Femur (tissue), 1 donor: ENCODE measurements at places on chromosomes 2 and 18.

- DNase-seq, result no peak
Observed at GRCh38 chr2:33588232-33588631, 10.9 kb downstream of the FAM98A start.

GRCh38 chr2:236861196-236861875, 224.4 kb upstream of the COPS8 start:
- DNase-seq, result peak; percentile 2

DNA sequence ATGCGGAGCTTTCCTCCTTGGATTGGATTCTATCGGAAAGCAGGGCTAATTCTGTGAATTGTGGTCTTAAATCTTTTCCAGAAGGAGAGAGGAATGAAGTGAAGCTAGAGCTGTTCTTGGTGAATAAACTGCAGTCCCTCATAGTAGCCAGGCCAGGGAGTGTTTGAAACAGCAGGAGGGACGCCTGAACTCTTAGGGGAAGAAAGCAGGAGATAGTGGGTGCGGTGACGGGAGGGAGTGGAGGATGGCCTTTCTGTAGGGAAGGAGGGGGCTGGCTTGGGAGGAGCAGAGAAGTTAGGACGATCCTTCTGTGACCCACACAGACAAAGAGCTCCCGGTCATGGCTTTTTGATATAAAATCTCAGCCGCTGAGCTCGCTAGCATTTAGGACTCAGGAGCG, 47.5 kb upstream of the KCNF1 start:
- DNase-seq, result no peak

GRCh38 chr18:46891742-46892214, 25.5 kb downstream of the PIAS2 start:
- DNase-seq, result no peak

DNA sequence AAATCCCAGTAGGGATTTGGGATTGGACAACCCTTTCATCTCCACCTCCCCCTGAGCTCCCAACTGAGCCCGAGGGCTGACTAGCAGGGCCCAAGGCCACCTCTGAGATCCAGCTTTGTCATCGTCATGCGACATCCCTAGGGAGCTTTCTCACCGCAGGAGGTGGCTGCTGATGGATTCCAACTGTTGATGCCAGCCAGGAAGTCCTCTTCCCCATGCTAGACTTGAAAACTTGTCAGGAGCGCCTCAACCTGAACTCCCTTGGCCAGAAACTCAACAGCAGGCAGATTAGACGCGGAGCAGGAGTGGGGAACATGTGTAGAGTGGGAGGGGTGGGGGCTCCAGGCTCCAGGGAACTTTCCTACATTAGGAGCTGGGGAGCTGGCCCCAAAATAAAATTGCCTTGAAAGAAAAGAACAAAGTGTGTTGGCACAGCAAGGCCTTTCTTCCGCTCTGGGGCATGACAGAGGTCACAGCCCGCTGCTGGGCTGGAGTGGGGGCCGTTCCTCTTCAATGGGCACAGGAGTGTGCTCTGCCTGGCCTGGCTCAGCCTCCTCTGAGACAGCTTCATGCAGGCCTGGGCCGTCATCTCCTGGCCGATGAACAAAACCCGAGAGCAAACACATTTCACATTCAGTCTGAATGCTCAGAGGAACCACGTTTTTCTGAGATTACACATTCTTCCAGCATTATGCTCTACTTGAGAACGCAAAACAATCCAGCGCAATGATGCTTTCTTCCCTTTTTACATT, 34.5 kb downstream of the EMILIN2 start:
- peak; percentile 91 for DNase-seq

DNA sequence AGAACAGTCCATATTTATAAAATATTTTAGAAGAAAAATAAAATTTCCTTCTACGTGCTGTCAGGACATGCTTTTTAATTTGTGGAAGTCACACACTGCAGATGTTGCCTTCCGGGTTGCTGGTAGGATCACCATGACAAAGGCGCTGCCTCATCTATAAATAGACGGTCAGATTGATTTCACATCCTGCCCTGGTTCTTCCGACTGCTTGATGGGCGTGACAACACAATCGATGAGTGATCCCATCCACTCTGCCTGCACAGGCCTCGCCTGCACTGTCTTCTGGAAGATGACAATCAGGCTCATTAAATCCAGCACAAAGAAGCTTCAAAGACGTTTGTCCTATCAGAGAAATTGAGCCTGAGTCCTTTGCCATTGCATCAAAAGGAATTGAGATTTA, 318.9 kb upstream of the TRIB2 start:
- DNase-seq, result peak; percentile 21

DNA sequence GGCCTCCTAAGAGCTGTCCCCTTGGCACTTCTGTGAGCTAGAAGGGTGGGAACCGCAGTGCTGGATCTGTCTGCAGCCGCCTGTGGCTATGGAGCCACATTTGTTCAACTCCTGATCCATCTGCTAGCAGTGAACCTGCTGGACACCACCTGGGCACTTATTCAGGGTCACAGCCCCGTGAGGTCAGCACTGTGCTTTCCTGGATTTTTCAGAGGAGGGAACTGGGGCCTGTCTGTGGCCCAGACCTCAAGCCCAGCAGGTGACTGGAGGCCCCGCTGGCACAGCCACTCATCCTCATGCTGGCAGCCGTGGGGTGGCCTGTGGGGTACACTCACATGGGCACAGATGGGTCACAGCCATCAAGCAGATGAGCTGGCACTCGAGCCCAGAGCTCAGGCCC, 155.3 kb downstream of the TFCP2L1 start:
- no peak for DNase-seq

GRCh38 chr2:128280901-128281321, 37.8 kb downstream of the HS6ST1 start:
- DNase-seq, result peak; percentile 49

DNA sequence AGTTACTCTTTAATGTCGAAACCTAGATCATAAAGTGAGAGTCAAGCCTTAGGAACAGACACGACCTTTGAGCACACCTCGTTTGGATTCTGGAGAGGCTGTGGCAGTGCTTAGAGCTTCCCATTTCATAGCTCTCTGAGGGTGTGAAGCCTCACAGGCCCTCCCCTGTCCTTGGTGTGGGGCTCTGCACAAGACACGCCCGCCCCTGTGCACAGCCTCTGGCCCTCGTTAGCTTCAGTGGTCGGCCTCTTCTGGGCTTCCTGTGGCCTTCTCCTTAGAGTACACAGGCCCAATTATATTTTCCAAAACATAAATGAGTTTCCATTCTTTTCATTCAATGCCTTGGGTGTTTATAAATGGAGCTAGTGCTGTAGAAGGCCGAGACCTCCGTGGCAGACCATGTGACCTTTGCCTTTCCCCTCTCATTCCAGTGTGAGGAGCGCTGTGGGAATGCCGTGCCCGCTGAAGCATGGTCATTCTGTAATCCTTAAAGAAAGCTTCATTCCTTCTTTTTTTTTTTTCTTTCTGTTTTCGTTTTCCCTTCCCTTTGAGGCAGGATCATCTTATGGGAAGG, 208.6 kb downstream of the DCDC2C start:
- DNase-seq, result no peak

DNA sequence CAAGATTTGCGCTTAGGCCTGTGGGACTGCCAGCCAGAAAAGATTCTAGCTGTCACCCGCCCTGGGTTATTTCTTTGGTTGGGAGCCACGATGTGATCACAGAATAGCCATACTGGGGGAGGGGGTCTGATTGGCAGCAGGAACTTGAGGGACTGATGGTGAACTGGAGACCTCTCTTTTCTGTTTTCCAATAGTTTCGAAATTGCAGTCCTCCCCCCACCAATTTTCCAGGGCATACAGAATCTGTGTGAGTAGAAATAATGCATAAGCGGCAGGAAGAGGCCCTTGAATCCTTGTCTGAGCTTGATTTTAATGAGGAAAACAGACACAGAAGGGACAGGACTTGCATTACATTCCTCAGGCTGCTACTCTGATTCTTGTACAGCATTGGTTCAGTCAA, 2.2 kb upstream of the POLR2D start:
- DNase-seq, result peak; percentile 48

- DNase-seq, result no peak
Observed at GRCh38 chr2:2662847-2663356, 331.8 kb upstream of the MYT1L start.

GRCh38 chr2:66508484-66509071, 73.7 kb downstream of the MEIS1 start:
- peak; percentile 44 for DNase-seq

DNA sequence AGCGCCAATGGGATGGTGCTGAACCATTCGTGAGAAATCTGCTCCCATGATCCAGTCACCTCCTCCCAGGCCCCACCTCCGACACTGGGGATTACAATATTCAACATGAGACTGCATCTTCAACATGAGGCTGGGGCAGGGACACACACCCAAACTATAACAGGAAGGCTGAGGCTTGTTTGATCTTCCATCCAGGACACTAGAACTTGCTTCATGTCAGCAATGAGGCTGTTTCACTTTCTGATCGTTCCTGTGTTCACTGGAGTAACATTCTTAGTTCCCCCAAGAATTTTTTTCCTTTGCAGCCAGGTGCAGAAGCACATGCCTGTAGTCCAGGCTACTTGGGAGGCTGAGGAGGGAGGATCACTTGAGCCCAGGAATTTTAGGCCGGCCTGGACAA, 30.8 kb upstream of the SOX11 start:
- no peak for DNase-seq

DNA sequence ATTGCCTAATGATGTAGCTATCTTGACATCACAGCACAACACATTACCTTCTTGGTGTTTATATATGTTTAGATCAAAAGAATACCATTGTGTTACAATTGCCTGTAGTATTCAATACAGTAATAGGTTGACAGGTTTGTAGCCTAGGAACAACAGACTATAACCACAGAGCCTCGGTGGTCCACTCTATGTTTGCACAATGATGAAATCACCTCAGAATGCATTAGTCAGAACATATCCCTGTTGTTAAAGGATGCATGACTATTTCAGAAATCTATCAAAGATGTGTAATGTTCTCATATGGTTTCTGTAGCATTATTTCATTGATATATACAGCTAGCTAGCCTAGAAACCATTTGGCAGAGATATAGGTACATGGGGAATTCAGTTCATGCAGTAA, 8.9 kb downstream of the METTL5 start:
- DNase-seq, result no peak

DNA sequence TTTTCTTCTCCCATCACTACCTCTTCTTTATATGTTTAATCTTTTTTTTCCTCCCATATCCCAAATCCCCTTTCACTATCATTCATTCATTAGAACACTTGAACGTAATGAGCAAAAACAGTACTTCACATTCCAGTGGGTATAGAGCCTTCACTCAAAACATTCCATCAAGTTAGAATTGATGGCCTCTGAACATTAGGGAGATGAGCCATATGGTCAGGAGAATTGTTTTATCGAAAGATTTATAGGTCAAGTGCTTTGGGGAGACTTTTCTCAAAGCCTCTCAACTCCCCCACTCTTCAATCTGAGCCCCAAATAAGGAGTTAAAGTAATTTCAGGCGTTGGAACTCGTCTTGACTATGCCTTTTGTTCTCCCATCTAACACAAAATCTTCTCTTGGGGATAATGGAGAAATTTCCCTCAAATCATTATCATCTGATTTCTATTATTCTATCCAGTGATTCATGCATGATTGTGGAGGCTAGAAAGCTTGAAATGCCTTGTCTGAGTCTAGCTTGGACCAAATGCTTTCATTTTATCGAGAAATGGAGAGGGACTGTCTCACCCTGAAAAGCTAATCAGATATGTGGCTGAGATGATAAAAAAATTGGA, 79.2 kb downstream of the KIAA2012 start:
- no peak for DNase-seq

- no peak for DNase-seq
Observed at GRCh38 chr2:188452084-188452483, 160.4 kb downstream of the GULP1 start.

DNA sequence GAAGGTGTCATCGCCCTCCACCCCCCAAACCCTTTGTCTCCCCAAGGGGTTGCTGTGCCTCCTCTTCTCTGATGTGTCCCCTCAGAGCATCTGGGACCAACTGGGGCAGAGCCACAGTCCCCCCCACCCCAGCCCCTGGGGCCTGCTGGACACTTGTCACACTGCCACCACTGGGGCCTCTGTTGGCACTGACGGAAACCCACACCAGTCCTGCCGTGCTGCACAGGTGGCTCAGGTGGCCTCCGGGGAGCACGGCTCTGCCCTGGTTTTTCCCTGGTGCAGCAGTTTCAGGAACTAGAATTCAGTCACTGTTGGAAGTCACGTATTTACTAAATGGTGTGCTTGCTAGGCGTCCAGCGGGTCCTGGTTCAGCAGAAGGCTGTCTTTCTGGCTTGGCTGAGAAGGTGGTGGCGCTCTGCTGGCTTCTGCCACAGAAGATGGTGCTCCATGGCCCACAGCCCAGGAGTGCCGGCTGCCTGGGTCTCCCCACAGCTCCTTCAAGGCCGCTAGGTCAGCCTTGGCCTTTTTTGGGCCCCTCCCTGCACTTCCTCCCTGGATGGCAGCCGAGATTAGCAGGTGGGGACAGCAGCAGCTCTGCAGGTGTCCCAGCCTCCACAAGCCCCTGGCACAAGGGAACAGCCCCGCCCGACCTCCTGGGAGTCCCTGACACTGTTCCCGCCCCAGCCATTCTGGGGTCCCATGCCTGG, 18.6 kb upstream of the KLHL30 start:
- no peak for DNase-seq

- DNase-seq, result no peak
Observed at GRCh38 chr2:216804357-216805350, 55.2 kb downstream of the TNP1 start.

DNA sequence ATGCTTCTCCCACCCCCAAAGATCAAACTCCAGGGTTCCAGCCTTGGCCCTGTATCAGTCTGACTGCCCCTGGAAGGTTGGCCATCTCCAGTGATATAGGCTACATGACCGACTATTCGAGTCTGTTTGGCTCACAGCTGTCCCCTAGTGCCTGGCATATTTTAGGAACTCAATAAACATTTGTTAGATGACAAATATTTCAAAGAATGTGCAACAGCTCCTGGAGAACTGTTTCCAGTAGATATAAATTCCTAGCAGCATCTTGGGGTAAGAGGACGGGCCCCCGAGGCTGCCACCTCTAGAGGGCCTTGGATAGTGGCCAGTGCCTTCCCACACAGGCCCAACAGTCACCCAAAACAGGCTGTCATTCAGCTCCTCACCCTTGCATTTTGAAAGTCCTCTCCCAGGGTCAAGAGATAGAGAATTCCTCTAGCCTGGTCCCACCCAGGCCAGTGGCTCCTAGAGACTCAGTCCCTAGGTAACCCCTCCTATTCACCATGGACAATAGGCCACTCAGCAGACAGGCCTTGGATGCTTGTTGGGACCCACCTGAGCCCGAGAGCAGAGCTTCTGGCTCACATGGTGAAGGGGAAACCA, 45.1 kb upstream of the ATP6V1B1 start:
- DNase-seq, result no peak
